Fibroblast of mammary gland (primary cell): ENCODE measurements at places on chromosomes 1 and 21.

- DNase-seq = peak; percentile 59
Observed at GRCh38 chr1:171742577-171742922, 685 bp upstream of the VAMP4 start.

- DNase-seq = peak; percentile 63
Observed at GRCh38 chr1:117754061-117754969, 148.5 kb downstream of the TENT5C start.

GRCh38 chr1:29586991-29587745 lies 350.8 kb downstream of the PTPRU start:
- peak; percentile 52 for DNase-seq

DNA sequence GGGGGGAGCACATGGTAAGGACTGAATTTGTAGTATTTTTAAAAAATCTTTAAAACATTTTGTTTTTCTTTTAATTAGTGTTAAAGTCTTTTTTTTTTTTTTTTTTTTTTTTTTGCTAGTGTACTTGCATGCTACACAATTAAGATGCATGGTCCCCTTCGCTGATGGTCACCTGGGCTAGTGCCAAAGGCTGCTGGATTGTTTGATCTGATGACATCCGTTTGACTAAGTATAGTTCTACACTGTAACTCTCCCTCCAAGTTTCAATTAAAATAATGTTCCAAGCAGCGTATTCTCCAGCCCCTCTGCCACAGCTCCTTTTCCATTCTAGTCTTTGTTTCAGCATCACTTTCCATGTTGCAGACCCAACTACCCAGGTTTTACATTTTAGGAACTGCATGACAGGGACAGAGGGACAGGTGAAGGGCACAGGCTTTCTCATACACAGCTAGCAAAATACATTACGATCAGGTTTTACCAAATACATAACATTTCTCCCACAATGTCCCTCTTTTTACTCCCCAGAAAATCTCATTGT lies 852 bp upstream of the RAVER2 start:
- DNase-seq = peak; percentile 7

DNA sequence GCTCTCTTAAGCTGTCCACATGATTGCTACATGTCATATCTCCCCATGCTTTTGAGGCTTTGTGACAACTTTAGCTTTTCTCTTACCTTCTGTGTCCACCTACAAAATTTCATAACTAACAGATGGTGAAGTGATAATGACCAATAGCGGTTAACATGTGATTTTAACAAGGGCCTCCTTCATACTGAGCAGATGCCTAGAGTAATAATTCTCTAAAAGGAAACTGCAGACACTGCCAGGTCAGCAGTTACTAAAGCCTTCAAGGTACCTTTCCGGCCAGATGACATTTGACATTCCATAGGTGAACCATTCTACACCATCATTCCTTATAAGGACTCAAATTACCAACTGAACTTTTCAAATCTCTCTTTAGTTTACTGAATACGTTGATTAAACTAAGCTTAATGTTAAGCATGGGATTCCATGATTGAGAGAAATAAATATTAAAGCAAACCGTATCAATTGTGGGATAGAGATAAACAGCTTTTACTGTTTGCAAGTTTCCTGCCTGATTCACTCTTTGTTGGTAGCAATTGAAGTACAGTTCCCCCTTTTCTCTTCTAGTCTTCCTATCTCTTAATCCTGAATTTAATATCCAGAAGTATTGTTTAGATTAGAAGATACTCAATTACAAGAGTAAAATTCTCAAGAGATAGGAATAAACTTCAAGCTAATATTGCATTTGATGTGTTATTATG lies 205.1 kb downstream of the PLA2G4A start:
- DNase-seq = no peak

GRCh38 chr1:203295796-203296195 lies 9.5 kb upstream of the BTG2 start:
- no peak for DNase-seq

- no peak for DNase-seq
Observed at GRCh38 chr1:74010206-74010605, 187.8 kb downstream of the LRRIQ3 start.

- peak; percentile 66 for DNase-seq
Observed at GRCh38 chr1:27643600-27644368, 8.8 kb upstream of the FGR start.

DNA sequence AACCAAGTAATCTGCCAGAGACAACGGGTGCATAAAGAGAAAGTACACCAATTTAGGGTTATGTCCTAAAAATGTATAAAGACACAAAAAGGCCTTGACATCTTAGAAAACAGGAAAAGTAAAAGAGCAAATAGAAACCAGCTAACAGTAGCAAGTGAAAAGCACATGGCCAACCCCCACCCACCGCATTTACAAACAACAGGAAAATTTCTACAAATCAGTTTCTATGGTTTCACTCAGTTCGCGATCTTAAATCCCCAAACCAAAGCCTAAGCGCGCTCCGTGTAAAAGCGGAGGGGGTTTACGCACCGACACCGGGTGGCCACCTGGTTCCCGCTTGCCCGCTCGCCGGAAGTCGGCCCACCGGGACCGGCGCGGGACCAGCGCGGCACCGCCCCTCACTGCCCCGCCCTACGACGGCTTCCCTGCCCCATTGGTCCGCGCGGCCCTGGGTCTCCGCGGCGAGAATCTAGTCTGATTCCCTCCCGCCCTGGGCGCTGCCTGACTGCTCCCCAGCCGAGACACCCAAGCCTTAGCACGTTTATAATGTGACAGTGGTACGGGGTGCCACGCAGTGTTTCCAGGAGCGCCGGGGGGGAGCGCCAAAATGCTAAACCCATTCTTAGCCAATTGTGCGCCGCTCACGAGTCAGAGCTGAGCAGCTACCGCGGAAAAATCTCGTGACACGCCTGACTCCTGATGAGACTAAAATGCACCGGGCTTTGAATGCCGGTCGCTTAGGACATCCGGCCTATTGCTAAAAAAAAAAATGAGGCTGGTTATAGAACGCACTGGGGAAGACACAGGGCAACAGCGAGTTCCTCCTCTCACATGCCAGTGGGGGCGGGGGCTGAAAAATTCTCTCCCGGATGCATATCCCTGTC lies at the start of gene GART:
GART (minus strand) TSS at position 362 of the 884 bp plus-strand sequence. CDS start 2,802 bp downstream, outside the sequence.
- peak; percentile 63 for DNase-seq

- no peak for DNase-seq
Observed at GRCh38 chr1:223430236-223430635, 37.0 kb downstream of the CCDC185 start.

GRCh38 chr1:13593511-13594131 lies 10.0 kb downstream of the PDPN start:
- peak; percentile 95 for DNase-seq

GRCh38 chr1:155187456-155187891 lies 13.8 kb downstream of the TRIM46 start:
- DNase-seq = no peak

DNA sequence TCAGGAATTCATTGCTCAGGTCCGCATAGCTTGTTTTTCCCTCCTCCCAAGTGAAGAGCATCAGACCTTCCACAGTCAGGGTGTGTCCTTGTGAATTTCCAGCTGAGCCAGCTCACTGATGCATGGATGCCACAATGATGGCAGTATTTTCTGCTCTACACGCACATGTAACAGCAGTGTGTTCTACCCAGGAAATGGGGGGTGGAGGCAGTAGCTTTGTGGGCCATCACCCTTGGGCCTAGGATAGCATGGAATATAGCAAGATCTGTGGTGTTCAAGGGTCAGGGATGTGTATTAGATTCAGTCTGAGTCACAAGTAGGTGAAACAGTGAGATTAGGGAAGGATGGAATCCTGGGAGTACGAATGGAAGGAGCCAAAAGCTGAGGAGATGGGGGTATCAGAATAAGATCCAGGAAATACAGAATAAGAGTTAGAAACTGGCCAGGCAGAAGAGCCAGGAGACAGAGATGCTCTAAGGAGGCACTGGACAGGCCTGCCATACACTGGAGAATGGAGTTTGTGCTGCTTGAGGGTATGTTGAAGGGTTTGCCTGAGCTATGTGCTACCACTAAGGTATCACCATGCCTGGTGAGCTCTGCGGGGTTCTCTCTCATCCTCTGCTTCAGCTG lies 90.6 kb upstream of the CNIH3 start:
- DNase-seq = peak; percentile 94

- DNase-seq = no peak
Observed at GRCh38 chr1:11792106-11792505, 13.7 kb downstream of the MTHFR start.

GRCh38 chr1:209094384-209094783 lies 489.1 kb upstream of the CAMK1G start:
- no peak for DNase-seq

- no peak for DNase-seq
Observed at GRCh38 chr1:111795401-111795800, 39.7 kb downstream of the DDX20 start.

GRCh38 chr1:213883618-213884017 lies 104.2 kb upstream of the PROX1 start:
- no peak for DNase-seq

DNA sequence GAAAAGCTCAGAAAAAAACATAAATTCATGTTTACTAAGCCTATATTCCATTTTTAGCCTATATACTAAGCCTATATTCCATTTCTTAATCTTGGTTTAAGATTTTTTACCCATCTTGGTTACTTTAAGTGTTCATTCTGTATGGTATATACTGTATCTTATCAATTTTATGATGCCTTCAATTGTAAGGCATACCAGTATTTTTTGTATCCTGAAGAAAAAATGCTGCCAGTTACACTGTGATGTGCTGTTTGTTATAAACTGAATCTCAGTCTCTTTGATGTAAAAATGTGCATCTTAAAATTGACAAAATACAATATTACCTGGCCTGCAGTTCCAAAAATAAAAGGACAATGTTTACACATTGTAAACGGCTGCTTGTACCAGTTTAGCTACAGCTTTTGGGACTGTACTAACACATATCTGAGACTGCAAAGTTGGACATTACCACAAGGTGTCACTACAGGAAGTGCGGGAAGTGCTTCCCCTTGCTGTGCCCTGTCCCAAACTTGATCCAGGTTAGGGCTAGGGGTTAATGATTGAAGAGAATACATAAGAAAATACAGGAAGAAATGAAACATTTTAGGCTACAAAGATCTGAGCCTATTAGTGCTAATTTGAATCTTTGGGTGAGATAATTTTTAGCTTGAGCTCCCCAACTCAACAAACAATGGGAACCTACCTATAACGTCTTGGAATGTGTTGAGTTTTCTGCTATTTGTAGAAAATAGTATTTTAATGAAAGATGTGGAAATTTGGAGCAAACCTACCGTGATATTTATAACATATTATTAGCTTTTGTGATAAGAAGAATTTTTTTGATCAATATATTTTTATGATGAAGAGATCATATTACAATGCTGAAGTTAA lies 108.9 kb downstream of the LBR start:
- DNase-seq = peak; percentile 53

- DNase-seq = no peak
Observed at GRCh38 chr21:42790520-42791065, 88.7 kb downstream of the WDR4 start.

GRCh38 chr21:38972078-38972477 lies 166.3 kb downstream of the ETS2 start:
- no peak for DNase-seq

DNA sequence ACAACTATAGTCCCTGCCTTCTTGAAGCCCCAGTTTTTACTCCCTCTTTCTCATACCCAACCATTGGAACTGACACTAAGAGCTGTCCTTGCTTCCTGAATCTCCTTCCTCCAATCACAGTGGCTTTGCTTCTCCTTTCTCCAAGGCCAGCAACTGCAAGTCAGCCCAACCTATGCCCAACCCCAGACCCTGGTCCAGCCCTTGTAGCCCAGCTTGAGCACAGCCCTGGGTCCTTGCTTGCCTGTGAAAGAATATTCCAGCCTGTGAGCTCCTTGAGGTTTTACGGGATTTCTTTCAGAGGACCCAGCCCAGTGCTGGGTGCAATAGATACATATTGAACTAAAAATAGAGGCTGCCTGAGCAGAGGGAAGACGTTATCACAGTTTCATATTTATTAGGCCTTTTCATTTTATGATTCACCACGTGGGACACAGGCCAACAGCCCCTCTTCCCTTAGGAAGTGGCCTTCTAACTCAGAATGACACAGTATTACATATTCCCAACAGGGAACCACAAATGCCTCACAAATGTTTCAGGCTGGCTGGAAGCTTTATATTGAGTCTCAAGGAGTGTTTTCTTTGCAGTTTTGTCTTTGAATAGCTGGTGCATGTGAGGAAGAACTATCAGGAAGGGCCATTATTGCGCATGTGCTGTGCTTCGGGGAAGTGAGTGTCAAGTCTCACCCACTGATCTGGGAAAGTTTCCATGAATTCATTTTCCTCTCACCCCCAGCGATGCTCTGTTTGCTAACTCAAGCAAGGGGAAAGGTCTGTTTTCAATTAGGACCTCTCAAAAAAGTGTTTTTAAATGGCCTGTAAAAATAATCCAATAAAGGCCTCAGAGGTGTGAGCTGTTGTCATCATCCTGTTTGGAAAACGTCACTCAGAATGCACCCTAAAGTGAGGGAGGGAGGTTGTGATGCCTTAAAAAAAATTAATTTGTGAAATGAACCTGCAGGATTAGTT lies 92.3 kb upstream of the NFIA start:
- peak; percentile 96 for DNase-seq

GRCh38 chr1:31776516-31776915 lies 12.4 kb upstream of the ADGRB2 start:
- no peak for DNase-seq

GRCh38 chr1:206839857-206840256 lies 25.6 kb upstream of the IL20 start:
- peak; percentile 61 for DNase-seq

DNA sequence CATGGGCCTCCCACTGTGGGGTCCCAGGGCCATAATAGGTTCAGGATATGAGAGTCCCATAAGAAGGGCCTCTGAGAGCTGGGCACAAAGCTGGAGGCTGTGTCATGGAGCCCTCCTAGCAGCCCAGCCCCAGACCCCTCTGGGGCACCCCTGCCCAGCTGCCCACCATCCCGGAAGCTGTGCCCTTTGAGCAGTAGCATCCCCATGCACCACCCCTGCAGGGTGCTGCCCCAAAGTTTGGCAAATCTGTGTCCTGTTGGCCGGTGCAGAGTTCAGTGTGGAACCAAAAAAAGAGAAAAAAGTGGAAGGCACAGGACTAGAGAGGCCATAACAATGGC lies 17.6 kb downstream of the TNNT2 start:
- no peak for DNase-seq

DNA sequence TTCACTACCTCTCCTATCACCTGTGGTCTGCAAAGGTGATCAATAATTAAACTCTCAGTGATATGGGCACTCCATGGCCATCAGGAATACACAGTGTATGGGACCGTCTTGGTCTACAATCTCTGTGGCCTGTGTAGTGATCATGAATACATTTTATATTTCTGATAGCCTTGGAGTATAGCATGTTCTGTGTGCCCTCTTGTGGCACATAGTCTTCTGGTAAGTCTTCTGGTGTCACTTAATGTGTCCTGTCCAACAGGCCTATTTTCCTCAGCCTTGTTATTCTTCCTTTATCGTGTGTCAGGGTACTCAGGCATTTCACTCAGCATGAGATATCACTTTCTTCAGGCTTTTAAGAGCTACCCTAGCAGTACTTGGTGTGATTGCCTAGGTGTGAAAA lies 393.6 kb downstream of the AGBL4 start:
- DNase-seq = no peak
